Memory B cell (primary cell): ENCODE measurements at places on chromosomes 7 and 10.

DNA sequence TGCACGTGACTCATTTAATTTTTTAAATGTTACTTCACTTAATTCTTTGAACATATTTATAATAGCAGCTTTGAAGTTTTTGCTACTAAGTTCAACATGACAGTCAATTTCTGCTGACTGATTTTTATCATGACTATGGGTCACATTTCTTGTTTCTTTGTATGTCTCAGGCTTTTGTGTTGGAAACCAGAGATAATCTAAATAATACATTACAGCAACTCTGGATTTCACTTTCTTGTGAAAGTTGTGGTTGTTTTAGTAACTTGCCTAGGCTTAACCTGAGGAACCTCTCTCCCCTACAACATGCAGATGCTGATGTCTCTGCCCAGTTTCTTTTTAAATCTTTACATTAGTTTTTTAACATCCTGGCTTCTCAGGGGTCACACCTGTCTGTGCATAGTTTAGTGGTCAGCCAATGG lies 180.8 kb downstream of the CCDC71L start:
- no peak for DNase-seq

DNA sequence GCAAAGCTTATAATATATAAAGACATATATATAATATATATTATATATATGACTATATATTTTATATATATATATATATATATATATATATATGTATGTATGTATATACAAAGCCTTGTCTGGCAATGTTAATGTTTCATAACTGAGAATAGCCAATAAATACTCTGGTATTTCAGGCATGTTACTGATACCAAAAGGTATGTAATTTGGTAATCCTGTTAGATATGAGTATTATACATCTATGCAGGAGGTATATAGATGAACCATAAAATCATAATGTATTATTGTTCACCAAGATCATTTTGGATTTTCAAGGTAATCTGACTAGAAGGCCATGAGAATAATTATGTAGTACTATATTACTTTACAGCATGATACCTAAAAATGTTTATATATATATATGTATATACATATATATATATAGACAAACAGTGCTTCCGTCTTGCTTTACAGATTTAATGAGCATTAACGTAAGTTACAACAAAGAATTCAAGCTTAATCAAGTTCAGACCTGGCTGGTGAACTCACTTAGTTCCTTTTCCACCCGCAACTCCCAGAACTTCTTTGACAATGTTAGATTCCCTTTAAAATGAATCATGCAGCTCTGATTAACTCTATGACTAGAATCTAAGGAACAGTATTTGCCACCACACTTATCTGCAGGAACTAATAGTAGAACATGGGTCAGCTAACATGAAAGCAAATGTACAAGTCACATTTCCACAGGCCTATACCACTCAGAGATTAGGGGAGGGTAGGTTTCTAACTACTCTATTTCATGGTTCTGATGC lies 82.7 kb downstream of the SLC25A13 start:
- no peak for DNase-seq

DNA sequence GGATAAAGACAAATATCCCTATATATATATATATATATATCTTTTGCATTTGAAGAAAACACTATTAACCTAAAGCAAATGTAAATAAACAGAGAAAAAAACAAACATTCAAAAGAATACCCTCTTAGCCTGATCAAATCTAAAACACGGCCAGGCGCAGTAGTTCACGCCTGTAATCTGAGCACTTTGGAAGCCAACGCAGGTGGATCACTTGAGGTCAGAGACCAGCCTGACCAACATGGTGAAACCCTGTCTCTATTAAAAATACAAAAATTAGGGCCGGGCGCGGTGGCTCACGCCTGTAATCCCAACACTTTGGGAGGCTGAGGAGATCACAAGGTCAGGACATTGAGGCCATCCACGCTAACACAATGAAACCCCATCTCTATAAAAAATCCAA lies 9.2 kb downstream of the ANXA7 start:
- no peak for DNase-seq

- no peak for DNase-seq
These were observed 257.0 kb downstream of the PHTF2 start for GRCh38 chr7:78055599-78055998.

DNA sequence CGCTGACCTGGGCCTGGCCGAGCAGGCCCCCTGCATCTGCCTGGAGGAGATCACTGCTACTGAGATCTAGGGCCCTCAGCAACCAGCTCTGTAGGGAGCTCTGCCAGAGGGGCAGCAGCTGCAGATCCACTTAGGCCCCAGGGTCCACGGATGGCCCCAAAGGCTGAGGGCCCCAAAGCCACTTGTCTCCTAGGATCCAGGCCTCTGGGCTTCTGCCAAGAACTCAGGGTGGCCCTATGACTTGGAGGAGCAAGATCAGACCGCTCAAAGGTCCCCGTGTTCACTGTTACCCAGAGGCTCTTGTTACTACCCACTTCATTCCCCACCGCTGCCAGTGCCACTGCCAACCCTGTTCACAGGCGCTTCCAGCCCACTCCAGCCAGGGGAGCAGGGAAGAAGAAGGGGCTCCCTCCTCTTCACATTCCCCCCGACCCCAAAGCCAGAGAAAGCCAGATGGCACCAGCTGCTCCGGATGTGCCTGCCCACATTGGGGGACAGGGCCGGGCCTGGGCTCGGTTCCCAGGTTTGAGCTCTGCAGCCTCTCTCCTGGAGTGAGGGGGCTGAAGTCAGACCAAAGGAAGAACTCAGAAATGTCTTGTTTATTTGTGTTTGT lies 7.6 kb downstream of the LZTS2 start:
- no peak for DNase-seq

DNA sequence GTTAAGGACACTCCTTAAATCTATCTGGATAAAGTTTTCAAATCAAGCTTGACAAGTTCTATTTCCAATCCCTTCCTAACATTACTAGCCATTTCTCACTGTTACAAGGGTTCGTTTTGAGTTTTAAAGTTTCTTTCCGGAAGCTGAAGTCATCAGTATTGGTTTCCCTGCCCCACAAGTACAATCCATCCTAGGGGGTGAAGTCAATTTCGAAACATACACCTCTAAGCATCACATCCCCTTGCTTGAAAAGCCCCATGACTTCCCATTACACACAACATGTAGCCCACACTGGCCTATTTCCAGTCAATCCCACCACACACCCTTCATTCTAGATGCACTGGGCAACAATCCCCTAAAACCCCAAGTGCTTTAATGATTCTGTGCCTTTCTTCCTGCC lies 13.0 kb downstream of the DPY19L1 start:
- DNase-seq: no peak

DNA sequence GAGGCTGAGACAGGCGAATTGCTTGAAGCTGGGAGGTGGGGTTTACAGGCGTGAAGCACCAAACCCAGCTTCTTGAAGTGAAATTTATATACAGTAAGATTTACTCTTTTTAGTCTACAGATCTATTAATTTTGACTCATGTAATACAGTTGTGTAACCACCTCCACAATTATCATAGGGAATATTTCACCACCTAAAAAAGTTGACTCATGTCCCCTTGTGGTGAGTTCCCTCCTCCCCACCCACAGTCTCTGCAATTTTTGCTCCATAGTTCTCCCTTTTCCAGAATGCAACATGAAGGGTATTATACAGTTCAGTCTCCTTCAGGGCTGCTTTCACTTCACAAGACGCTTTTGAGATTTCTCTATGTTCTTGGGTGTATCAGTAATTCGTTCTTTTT lies 156.8 kb downstream of the FAM107B start:
- DNase-seq: no peak

GRCh38 chr10:3832022-3832786 lies 47.2 kb upstream of the KLF6 start:
- no peak for DNase-seq

GRCh38 chr7:135251496-135252391 lies 18.1 kb downstream of the STRA8 start:
- no peak for DNase-seq

- DNase-seq: no peak
These were observed 11.3 kb downstream of the PLCE1 start for GRCh38 chr10:94005050-94005449.

DNA sequence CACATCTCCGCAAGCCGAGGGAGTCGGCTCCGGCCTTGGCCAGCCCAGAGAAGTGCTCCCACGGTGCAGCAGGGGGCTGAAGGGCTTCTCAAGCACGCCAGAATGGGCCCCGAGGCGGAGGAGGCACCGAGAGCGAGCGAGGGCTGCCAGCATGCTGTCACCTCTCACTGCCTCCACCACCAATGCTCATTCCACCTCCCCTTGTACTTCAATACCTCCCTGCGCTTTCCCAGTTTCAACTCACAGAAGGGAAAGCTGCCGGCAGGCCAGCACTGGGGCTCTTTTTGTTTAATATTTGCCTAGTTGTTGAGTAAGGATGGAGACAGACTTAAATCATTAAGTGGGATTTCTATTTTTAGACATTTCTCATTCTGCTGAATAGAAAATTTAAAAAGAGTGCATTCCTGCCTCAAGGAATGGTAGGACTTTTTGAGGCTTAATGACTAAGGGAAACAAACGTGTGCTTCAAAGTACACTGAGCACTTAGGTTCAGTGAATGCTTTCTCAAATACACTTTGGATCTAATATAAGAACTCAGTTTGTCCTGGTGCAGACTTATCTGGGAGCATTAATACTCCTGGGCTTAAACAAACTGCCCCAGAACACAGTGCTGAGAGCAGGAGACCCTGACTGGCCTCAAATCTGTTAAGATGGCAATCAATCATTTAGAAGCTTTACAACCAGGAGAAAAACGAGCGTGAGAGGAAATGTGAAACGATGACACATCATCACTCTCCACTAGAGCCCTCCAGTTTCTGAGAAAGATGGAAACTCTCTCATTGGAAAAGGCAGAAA lies 131.2 kb downstream of the RALA start:
- DNase-seq: no peak
